ENCODE measurements at places on chromosomes 6 and 20.

GRCh38 chr6:149079911-149080491 is 237.5 kb upstream of the TAB2 start:
- peak; percentile 69 for DNase-seq

DNA sequence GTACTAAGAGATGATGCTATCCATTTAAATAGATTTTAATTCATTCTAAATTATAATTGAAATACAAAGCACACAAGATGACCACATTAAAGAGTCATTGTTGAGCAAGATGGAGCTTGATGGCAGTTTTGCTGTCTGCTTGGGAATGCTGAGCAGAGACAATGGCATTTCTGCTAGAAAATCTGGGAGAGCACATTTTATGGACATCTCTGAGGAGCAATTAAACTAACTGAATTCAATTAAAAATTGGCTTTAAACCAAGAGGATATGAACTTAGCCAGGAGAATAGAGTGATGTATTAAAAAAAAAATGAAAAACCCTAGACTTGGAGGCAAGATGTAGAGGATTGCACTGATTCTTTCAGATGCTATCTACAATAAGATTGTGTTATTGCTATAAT is 19.1 kb upstream of the ADGRB3 start:
- DNase-seq: no peak

- DNase-seq: no peak
These were observed 2.4 kb upstream of the SALL4 start for GRCh38 chr20:51804754-51805153.

- DNase-seq: no peak
These were observed 55.6 kb downstream of the DSTN start for GRCh38 chr20:17625246-17626051.

DNA sequence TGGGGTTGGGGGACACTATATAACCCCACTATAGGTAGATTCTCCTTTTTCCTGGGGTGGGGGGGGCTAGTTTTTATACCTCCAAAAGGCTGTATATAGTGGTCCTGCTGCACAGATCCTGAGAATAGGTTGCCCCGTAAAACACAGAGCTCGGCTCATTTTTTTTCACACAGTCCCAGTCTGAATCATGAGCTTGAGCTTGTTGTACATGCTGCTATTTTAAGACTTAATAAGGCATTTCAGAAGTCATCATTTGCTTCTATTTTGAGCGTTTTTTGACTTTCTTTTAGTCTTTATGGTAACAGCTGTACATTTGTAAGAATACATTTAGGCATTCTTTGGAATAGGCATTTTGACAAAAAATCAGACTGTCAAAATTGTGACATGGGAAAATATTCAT is 30.5 kb downstream of the SLC9A8 start:
- DNase-seq: peak; percentile 34

- peak; percentile 76 for DNase-seq
These were observed 206.0 kb upstream of the PREP start for GRCh38 chr6:105608711-105609374.

DNA sequence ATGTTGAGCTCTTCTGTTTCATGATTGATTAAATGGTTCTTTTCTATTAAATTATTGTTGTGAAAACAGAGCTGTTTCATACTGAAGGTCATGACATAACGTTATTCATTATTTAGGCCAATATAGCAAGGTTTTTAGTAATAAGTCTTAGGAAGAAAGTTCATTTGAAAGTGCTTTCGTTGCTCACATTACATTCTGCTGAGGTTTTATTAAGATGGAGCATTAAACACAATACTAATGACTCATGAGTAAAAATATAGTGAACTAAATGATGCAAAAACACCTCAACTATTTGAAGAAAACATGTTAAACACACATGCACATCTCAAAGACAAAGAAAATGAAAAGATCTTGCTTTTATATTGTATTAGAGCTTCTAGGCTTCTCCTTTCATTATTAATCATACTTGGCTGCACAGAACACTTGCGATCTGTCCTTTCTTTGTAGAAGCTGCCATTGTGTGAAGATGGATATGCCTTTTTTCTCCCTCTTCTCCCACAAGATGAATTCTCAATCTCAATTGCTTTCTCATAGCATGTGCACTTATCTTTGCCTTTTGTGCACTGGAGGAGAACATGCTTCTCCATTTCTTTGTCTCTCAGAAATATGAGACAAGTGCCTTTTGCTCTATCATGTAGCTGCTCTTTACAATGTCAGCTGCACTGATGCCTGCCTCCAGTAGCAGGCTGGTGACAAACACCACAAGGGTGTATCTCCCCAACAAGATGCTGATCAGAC is 312.4 kb downstream of the PHF3 start:
- no peak for DNase-seq

DNA sequence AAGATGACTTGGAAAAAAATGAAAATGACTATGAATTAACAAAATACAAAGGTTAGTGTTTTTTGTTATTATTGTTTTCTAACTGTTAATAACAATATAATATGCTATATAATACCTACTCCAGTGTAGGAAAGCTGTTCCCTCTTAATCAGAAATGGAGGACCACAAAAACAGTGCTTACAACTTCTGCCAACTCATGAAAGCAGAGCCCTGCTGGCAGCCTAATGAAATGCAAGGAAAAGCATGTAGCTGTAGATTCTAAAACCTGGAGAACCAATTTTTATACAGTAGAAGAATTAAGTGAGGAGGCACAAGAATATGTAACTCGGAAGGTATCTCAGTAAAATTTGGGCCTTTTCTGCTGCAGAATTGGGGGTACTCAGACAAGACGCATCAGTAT is 29.4 kb downstream of the PHIP start:
- DNase-seq: peak; percentile 32

DNA sequence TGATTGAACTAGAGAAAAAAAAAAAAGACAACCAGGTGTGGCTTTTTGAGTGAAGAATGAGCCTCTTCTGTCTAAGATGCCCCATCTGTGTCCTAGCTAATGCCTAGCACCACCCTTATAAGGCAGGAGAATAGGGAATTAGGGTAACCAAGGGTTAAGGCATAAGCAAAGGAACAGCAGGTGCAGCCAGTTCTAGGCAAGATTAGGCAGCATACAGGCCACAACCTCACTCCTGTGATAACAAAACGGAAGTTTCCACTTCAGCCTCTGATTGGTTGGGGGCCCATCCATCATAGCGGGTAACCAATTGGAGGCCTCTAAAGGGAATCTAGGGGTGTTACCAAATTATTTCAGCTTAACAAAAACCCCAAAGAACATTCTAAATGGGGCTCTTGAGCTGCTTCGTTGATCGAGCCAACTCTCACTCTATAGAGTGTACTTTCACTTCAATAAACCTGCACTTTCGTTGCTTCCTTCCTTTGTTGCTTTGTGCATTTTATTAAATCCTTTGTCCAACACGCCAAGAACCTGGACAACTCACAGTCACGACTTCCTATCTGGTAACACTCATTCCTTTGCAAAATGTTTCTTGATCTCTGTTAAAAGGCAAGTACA is 61.9 kb upstream of the TAGAP start:
- peak; percentile 58 for DNase-seq

- no peak for DNase-seq
These were observed 226.4 kb upstream of the EYS start for GRCh38 chr6:65933390-65933789.
